ENCODE measurements at places on chromosomes 1 and 21.

DNA sequence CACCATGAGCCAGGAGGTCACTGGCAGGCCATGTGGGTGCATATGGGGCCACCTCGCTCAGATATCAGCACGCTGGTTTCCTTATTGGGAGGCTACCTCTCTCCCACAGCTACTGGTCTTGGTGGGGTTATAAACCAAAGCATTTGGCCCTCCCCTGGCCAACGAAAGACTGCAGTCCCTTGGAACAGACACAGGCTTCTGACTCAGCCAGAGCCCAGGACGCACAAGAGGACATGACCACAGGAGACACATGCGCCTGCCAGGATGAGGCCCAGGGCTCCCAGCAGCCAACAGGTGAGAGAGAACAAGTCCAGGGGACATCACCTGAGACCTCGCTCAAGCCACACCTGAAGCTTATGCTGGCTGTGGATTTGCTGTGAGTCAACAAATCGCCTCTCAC lies 13.8 kb downstream of the NPHP4 start:
- no peak for DNase-seq

- DNase-seq, result no peak
Observed at GRCh38 chr1:59318271-59318860, 21.5 kb downstream of the FGGY start.

- no peak for DNase-seq
Observed at GRCh38 chr1:31587720-31588423, 11.6 kb downstream of the TINAGL1 start.

GRCh38 chr1:117930173-117930447 lies 571 bp downstream of the WDR3 start:
- no peak for DNase-seq

DNA sequence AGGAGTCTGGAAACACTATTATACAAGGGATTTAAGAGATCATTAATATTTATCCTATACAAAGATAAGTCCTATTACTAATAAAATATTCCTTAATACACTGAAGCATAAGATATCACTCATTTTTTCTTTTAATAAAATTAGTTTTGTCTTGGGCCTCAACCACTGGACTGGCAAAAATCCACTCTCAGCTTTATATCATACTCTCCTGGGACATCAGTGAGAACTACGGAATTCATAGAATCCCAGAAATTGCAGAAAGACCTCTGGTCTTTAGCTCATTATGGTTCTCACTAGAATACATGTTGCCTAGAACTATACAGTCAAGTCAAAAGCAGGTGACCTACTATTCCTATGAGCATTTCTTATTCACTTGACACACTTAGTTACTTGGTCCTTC lies 285.0 kb downstream of the LRRC40 start:
- DNase-seq, result no peak

DNA sequence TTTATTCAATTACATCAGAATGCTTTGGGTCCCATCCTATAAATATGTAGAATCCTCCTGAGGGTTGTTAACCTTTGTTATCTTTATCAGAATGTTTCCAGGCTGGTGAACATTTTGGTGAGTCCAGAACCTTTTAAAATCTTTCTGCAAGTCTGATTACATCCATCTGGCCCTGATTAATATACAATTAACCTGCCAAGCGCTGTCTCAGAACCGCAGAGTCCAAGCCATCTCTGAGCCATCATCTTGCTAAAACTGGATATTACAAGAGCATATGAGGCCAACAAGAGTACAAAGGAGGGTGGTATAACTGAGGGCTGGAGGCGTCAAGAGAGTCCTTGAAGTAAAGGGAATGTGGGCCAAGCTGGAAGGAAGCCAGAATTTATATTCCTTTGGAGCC lies 88.6 kb upstream of the ZC3H11B start:
- DNase-seq, result no peak

GRCh38 chr1:2274929-2275475 lies 46.9 kb downstream of the SKI start:
- DNase-seq, result no peak

GRCh38 chr1:27979151-27979858 lies 19.5 kb downstream of the XKR8 start:
- peak; percentile 79 for DNase-seq

DNA sequence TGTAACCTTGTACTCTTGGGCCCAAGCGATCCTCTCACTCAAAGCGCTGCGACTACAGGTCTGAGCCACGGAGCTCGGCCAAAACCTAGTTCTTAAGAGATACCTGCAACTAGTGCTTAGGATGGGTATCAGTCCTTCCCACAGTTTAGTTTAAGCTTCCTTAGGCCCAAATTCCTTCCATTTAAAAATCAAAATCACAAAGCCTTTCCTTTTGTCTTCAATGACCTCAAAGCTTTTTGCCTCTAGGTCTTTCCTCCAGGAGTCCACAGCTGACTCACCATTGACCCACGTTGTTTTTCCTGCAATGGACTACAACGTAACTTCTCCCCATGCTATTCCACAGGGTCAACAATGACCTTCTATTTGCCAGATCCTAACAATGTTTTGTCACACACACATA lies 64.0 kb downstream of the APP start:
- DNase-seq, result no peak

GRCh38 chr1:234745844-234746797 lies 136.1 kb upstream of the IRF2BP2 start:
- no peak for DNase-seq

- no peak for DNase-seq
Observed at GRCh38 chr1:201096041-201096461, 16.2 kb downstream of the CACNA1S start.

Measured in bone marrow (tissue), 2 donors.